ENCODE measurements at places on chromosomes 5 and 9. TPM values are rescaled to one million over a fixed set of nuclear protein-coding genes. Genes with fewer than 3 reads are reported as not detected.

GRCh38 chr5:128338649-128339048, 199.4 kb downstream of the FBN2 start:
- H3K27me3 ChIP-seq: no peaks in the 10 kb centered on the region
- H3K27ac ChIP-seq: no peak overlapping the region
- H3K36me3 ChIP-seq: no peaks in the 10 kb centered on the region
- H3K4me1 ChIP-seq: no peaks in the 10 kb centered on the region

- no peak for DNase-seq
- H3K27me3 ChIP-seq: no peaks in the 10 kb centered on the region
- no peak overlapping the region for H3K4me3 ChIP-seq
- no peaks in the 10 kb centered on the region for H3K36me3 ChIP-seq
Observed at GRCh38 chr9:134988706-134989105, 71.0 kb upstream of the FCN1 start.

GRCh38 chr9:81648891-81649290, 40.5 kb downstream of the TLE1 start:
- H3K27ac ChIP-seq: no peak overlapping the region
- no peak for DNase-seq
- H3K4me3 ChIP-seq: no peak overlapping the region
- H3K4me1 ChIP-seq: no peaks in the 10 kb centered on the region
- no peaks in the 10 kb centered on the region for H3K36me3 ChIP-seq

DNA sequence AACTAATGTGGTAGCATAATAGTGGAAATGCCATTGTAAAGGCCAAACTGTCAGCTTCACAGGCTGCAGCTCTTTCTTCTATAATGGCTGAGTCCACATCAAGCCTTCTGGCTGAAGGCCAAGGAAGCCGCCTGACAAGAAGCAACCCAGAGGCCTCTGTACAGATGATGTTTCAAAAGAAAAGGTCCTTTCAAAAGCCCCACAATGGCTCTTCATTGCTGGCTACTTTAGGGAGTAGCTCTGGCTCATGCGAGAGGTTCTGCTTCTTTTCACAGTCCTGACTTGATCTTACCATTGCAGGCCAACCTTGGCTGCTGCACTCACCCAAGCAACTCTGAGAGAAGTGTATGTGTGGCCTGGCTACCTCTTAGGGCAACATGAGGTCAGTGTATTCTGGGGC, 54.5 kb upstream of the EQTN start:
- H3K27ac ChIP-seq: no peak overlapping the region
- DNase-seq: no peak
- H3K36me3 ChIP-seq: no peaks in the 10 kb centered on the region
- H3K4me1 ChIP-seq: peaks cover 16% of the 10 kb centered on the region
- H3K4me3 ChIP-seq: no peak overlapping the region

The ADAMTS12 gene
- 0.76 TPM for total RNA-seq

DNA sequence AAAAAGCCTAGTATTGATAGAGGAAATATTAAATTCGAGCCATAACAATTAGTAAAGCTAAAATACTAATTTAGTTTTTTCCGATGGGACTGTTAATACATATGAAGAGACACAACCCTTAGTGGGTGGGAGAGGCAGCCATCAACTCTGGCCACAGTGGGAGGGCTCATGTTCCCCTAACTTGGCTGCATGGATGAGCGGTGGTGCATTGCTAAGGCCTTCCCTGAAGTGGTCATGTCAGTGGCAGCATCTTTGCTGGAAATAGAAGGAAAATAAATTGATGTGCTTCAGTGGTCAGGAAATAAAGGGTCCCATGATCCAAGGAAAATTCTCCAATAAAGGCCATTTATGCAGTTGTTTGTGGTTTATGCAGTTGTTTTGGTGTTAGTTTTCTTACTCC, 33.9 kb upstream of the F2RL2 start:
- DNase-seq: no peak
- no peaks in the 10 kb centered on the region for H3K27me3 ChIP-seq
- H3K36me3 ChIP-seq: no peaks in the 10 kb centered on the region
- no peak overlapping the region for H3K27ac ChIP-seq
- no peaks in the 10 kb centered on the region for H3K4me1 ChIP-seq

The OTULIN gene
- total RNA-seq: 30.6 TPM

GRCh38 chr5:169009123-169009522, 291.8 kb downstream of the SLIT3 start:
- H3K36me3 ChIP-seq: no peaks in the 10 kb centered on the region
- H3K4me3 ChIP-seq: no peak overlapping the region
- H3K27me3 ChIP-seq: no peaks in the 10 kb centered on the region
- DNase-seq: no peak

- DNase-seq: no peak
- no peaks in the 10 kb centered on the region for H3K36me3 ChIP-seq
- H3K27ac ChIP-seq: no peak overlapping the region
Observed at GRCh38 chr5:72822944-72823343, 6.5 kb downstream of the TNPO1 start.

The KIF4B gene
- total RNA-seq: not detected

DNA sequence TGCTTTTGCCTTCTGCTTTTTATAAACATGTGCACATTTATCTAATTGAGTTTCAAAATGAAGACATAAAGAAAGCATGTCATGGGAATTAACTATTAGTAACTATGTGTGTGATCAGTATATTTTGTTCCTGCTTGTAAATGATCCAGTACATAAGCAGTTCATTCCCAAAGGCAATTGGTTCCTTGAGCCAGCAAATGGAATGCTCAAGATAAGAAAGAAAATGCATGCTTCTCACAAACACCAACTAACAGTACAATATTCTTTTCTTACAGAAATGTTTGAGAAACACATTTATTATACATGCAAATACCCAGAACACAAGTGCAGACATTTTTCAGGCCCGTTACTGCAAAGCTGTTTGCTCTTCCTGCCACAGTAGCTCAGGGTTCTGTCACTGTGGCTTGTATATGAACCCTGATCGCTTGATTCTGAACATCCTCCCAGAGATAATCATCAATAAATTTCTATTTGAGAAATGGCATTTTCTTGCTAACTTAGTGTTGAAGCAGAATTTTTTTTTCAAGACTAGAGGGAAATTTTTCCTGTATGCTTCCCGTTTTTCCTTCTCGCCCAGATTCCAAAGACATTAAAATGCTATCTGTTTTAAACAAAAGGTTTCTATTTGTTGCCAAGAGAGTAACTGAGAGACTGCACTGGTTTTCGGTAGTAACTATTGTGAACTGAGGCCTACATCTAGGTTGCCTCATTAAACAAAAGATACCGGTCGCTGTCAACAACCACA, 1.9 kb downstream of the GNAQ start:
- peak overlapping the region; percentile 96 for H3K27ac ChIP-seq
- no peaks in the 10 kb centered on the region for H3K27me3 ChIP-seq
- peaks cover 35% of the 10 kb centered on the region for H3K4me1 ChIP-seq
- H3K36me3 ChIP-seq: no peaks in the 10 kb centered on the region

The ELOVL7 gene
- 8.8 TPM for total RNA-seq

The PCA3 gene
- not detected for total RNA-seq

GRCh38 chr9:109086221-109086620, 33.5 kb downstream of the TMEM245 start:
- no peaks in the 10 kb centered on the region for H3K27me3 ChIP-seq
- no peaks in the 10 kb centered on the region for H3K4me1 ChIP-seq
- H3K4me3 ChIP-seq: no peak overlapping the region
- H3K27ac ChIP-seq: no peak overlapping the region
- no peak for DNase-seq
- peaks cover 94% of the 10 kb centered on the region for H3K36me3 ChIP-seq

DNA sequence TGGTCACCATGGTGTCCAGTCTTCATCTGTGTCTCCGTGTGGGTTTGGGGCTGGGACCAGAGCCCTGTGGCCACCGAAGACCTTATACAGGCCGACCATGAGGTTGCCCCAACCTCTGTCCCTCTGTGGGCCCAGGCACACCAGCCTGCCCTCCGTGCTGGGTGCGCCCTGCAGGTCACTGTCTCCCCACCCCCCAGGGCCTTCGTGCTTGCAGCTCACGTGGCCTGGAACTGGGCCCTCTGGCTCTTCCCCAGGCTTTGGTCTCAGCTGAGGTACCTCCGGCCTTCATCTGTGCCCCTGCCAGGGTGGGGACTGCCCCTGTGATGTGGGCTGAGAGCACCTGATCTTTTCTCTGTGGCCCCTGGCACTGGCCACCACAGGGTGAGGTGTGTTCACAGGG, 92.1 kb downstream of the RXRA start:
- H3K36me3 ChIP-seq: peaks cover 42% of the 10 kb centered on the region
- H3K27me3 ChIP-seq: no peaks in the 10 kb centered on the region
- DNase-seq: no peak

The OLFML2A gene
- 9.0 TPM for total RNA-seq

The MYO10 gene
- 29.8 TPM for total RNA-seq

The FANCG gene
- 21.9 TPM for total RNA-seq

GRCh38 chr5:158344376-158344775, 485.4 kb upstream of the CLINT1 start:
- no peak overlapping the region for H3K27ac ChIP-seq
- no peaks in the 10 kb centered on the region for H3K36me3 ChIP-seq
- H3K4me3 ChIP-seq: no peak overlapping the region
- no peaks in the 10 kb centered on the region for H3K4me1 ChIP-seq

The FOXD4L3 gene
- not detected for total RNA-seq

GRCh38 chr5:59238126-59238902, 655.2 kb downstream of the PDE4D start:
- H3K4me3 ChIP-seq: no peak overlapping the region
- H3K4me1 ChIP-seq: no peaks in the 10 kb centered on the region
- no peak overlapping the region for H3K27ac ChIP-seq

- peaks cover 35% of the 10 kb centered on the region for H3K4me1 ChIP-seq
- no peaks in the 10 kb centered on the region for H3K36me3 ChIP-seq
- H3K4me3 ChIP-seq: no peak overlapping the region
- H3K27me3 ChIP-seq: no peaks in the 10 kb centered on the region
- no peak for DNase-seq
Observed at GRCh38 chr9:86732514-86733171, 214.7 kb downstream of the GAS1 start.

GRCh38 chr5:109964136-109964535, 274.4 kb downstream of the MAN2A1 start:
- no peak overlapping the region for H3K4me3 ChIP-seq
- no peak for DNase-seq
- no peaks in the 10 kb centered on the region for H3K36me3 ChIP-seq
- H3K27me3 ChIP-seq: no peaks in the 10 kb centered on the region
- H3K27ac ChIP-seq: no peak overlapping the region

DNA sequence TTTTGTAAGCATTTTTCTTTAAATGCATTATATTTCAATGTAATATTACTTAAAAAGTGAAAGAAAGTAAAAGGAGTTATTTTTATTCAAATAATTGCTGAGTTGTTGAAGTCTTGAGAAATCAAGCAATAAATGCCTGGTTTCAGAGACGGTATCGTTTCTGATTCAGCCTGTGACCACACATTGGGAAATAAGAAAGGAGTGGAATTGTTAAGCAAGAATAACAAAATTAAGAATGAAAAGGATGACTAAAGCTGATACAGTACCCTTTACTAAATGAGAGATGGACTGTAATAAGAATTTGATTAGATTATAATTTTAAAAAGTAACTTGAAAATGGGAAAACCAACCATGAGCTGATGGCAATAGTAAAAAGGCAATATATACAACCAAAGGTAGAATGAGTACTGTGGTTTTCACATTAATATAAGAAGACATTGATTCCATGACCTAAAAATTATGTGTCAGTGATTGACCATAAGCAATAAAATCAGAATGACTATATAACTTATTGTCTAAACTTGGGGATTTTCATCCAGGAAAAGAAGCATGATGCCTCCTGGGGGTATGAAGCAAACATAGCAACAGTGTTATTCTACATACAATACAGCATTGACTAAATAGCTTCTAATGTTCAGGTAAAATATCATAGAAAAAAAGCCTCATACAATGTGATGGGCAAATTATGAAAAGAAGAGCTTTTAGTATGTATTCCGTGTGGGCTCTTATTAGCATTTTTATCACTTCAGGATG, 101.9 kb upstream of the PRDM9 start:
- H3K27me3 ChIP-seq: no peaks in the 10 kb centered on the region
- H3K4me1 ChIP-seq: no peaks in the 10 kb centered on the region
- no peak overlapping the region for H3K4me3 ChIP-seq
- no peaks in the 10 kb centered on the region for H3K36me3 ChIP-seq
- H3K27ac ChIP-seq: no peak overlapping the region

The FCN2 gene
- total RNA-seq: not detected

The C1QTNF2 gene
- 0.31 TPM for total RNA-seq

DNA sequence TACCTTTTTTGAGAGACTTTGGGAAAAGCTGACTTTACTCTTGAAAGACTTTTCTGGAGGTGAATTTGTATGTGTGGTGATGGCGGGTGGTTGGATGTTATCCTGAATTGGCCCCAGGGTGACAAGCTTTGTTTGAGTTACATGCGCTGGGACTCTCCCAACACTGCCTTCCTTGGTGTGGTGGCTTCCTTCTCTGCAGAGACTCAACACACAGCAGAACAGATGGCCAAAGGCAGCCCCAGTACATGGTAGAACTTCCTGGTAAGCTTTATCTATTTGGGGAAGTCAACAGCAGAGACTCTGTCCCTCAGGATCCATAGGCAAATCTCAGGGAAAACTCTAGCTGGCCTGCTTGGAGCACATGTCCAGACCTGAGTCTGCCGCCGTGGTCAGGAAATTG, 18.1 kb downstream of the C1QTNF2 start:
- no peak overlapping the region for H3K4me3 ChIP-seq
- H3K36me3 ChIP-seq: no peaks in the 10 kb centered on the region
- H3K4me1 ChIP-seq: no peaks in the 10 kb centered on the region
- no peak overlapping the region for H3K27ac ChIP-seq
- DNase-seq: no peak

- H3K4me3 ChIP-seq: no peak overlapping the region
- DNase-seq: no peak
- H3K36me3 ChIP-seq: no peaks in the 10 kb centered on the region
- no peaks in the 10 kb centered on the region for H3K4me1 ChIP-seq
Observed at GRCh38 chr9:88716596-88717290, 181.8 kb downstream of the NXNL2 start.

- H3K4me1 ChIP-seq: no peaks in the 10 kb centered on the region
- H3K4me3 ChIP-seq: no peak overlapping the region
- H3K27ac ChIP-seq: no peak overlapping the region
- H3K36me3 ChIP-seq: peaks cover 100% of the 10 kb centered on the region
- no peak for DNase-seq
Observed at GRCh38 chr5:150401376-150402228, 11.1 kb downstream of the CD74 start.

DNA sequence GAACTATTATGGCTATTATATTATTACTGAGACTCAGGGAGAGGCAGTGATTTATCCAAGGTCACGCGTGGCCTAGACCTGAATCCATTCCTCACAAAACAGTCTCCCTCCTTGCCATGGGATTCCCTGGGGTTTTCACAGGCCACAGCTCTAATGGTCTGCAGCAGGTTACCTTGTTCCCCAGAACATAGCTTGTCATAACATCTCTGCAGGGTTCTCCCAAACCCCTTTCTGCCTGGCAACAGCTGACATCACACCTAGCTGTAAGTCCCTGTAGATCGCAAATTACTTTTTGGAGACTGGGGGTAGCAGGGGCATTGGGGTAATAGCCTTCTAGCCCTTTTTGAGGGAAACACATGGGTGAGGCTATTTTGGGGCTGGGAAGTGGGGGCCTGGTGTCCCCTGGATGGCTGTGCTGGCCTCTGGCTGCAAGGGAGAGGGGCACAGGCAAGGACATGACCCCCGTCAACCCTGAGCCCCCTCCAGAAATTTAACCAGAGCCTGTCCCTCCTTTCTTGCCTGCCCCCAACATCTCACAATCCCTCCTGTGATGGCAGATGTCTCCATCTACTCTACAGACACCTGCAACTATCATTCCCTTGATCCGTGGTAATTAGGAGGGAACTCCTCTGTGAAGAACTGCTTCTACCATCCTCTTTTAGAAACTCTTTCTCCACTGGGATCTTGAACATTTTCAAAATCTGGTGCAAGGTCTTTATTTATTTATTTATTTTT, 1.3 kb downstream of the CD74 start:
- no peak for DNase-seq
- H3K27ac ChIP-seq: peak overlapping the region; percentile 95
- peaks cover 8% of the 10 kb centered on the region for H3K36me3 ChIP-seq
- no peaks in the 10 kb centered on the region for H3K27me3 ChIP-seq

The TMEM8B gene
- total RNA-seq: 0.91 TPM

The CDC42SE2 gene
- total RNA-seq: 10.4 TPM

The SPATA6L gene
- 0.91 TPM for total RNA-seq

Data from esophagus squamous epithelium (tissue), 5 donors.